ENCODE measurements at places on chromosomes 1 and 21.

DNA sequence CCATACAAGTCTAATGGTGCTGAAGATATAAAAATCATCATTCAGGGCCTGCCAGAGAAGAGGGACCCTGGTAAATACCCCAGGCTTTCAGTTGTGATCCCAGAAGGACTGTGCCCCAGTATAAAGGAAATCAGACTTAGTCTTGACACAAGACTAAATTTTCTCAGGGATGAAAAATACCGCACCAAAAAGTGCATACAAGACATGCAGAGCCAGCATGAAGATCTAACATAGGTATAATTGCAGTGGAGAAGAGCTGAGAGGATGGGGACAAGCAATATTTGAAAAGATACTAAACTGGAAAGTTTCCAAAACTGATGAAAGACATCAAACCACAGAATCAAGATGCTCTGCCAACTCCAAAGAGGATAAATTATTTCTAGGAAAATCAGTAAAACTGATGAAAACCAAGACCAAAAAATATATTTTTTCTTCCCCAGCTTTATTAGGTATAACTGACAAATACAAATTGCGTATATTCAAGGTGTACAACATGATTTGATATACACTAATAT is 17.7 kb upstream of the SIM2 start:
- no peak for DNase-seq

DNA sequence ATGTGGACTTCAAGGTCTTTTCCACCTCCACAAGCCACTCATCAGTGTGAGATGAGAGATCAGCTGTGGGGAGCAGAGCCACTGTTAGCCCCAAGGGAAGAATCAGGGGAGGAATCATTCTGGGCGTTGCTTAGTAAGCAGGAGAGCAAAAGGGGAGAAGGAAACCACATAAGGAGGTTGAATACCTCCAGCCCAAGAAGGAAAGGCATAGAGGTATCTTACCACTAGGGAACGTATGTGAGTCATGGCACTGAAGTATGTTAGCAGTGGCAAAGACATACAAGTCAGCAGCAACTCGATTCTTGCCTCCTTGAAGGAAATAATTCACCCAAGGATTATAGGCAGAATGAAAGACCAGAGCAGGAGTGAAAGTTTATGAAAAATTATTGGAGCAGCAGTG is 31.6 kb upstream of the SLC5A9 start:
- DNase-seq = no peak

GRCh38 chr1:201294876-201295275 is 11.6 kb downstream of the PKP1 start:
- no peak for DNase-seq

- no peak for DNase-seq
These were observed 54.4 kb upstream of the HAO2 start for GRCh38 chr1:119314001-119314796.

DNA sequence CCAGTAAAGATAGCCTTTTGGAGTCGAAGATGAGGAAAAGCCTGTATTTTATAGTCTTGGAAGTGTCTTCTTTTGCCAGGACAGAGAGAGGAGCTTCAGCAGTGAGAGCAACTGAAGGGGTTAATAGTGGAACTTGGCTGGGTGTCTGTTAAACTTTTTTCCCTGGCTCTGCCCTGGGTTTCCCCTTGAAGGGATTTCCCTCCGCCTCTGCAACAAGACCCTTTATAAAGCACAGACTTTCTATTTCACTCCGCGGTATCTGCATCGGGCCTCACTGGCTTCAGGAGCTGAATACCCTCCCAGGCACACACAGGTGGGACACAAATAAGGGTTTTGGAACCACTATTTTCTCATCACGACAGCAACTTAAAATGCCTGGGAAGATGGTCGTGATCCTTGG is at the start of gene VCAM1:
TSS of gene VCAM1 (plus strand) at position 253 of the 400 bp plus-strand sequence. CDS start at position 372, 119 bp downstream.
- no peak for DNase-seq

DNA sequence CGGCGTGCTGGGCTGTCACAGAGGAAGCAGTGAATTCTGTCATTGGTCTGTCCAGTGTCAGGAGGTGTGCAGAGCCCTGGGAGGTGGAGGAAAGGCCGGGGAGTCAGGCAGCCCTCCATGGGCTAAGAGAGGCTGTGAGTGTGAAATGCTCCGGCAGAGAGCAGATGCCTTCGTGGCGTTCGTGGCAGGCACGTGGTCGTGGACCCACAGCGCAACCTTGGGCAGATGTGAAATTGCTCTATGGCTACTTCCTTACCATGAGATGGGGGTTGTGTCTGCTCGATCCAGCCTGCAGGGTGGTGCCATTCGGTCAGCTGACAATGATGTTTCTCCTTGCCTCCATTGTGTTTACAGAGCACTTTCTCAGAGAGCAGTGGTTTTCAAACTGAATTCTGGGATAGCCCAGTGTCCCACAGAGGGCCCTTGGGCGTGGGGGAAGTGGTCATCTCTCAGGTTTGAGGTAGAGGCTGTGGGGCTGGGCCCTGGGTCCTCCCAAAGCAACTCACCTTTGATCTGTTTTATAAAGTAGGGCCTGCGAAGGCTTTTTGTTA is 27.9 kb downstream of the TNFRSF1B start:
- DNase-seq = no peak

Measured in HuH-7.5 (cell line).